ENCODE measurements at places on chromosomes 16 and 17.
A peak's percentile ranks its signal among the peaks of the same experiment; 100 is the strongest.

- no peak for DNase-seq
Observed at GRCh38 chr17:4786516-4786915, 352 bp upstream of the VMO1 start.

GRCh38 chr17:55527540-55528118 is 16.4 kb upstream of the SMIM36 start:
- DNase-seq, result no peak

DNA sequence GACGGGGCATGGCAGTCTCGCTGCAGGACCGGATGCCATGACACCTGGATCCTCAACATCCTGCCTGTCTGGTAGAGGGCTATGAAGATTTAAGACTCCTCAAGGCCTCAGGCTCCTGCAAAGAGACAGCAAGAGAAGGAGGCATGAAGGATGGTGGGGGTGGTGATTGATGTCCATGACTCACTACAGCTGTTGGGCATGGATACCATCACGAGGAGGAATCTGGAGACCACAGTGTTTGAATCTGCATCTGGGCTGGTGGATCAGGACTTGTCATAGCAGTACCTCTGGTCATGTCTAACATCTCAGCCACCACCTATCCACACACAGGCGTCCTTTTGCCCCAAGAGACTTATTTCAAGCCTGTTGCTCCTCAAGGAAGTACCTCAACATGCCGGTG is 50.2 kb upstream of the WSCD1 start:
- DNase-seq, result no peak

GRCh38 chr16:3469736-3470135 is 25.6 kb downstream of the C16orf90 start:
- no peak for DNase-seq

- peak; percentile 78 for DNase-seq
Observed at GRCh38 chr17:7466639-7467341, 12.6 kb downstream of the ZBTB4 start.

GRCh38 chr17:15511142-15511541 is 43.7 kb upstream of the CDRT4 start:
- no peak for DNase-seq

GRCh38 chr16:64292953-64293352 is 828.9 kb downstream of the CDH11 start:
- no peak for DNase-seq

GRCh38 chr16:28000314-28001169 is 63.0 kb downstream of the GSG1L start:
- no peak for DNase-seq

DNA sequence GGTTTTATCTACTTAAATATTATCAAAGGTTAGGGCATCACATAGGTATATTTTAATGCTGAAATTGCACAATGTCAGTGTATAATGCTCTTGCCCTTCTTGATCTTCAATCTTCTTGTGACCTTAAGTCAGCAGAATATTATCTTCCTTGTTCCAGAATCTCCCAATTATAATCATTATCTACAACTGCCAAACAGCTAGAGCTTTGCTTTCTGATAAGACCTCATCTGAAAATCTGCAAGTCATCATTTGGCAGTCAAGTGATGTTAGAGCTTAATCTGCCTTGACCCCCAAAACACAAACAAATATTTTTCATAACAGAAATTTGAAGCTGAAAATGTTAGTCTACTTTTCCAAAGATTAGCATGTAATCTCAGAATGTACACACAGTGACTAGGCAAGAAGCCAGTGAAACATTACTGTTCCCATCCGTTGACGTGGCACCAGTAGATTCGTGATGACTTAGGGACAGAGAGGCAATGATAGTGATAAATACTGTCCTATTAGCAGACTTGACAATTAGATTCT is 19.8 kb downstream of the REXO5 start:
- DNase-seq, result no peak

DNA sequence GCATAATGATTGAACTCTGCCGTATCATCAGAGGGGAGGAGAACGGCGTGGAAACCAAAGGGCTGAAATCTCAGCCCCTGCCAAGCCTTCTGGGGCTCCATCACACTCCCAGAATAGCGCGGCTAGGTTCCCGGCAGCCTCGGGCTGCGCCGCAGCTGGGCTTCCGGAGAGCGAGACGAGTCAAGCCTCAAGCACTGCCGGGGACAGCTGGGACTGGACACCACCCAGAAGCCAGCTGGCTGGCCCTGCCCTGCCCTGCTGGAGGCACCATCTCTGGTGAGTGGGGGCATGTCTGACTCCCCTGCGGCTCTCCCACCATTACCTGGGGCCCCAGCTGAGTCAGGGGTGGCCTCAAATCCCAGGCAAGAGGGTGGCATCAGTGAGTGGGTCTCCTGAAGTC is 7.2 kb upstream of the GPRC5C start:
- DNase-seq, result no peak

- DNase-seq, result no peak
Observed at GRCh38 chr17:64723781-64724180, 61.7 kb upstream of the SMURF2 start.

- DNase-seq, result no peak
Observed at GRCh38 chr16:15980329-15980728, 30.9 kb downstream of the ABCC1 start.

DNA sequence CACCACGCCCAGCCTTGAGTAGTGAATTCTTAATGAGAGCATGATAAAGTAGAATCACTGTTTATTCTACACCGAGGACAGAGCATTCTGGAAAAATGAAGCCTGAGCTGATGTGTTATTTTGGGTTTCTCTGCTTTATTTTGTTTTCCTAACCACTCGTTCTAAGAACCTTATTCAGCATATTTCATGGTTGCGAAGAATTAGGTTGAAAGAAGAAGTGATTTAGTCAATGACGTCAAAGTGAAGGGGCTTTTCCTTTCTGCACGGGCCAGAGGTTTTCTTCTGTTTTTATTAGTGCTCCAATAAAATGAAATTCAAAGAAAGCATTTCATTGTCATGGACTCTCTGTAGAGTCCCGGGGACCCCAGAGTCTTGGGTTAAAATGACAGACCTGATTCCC is 178.5 kb downstream of the MAF start:
- no peak for DNase-seq

GRCh38 chr17:57625511-57625910 is 119.6 kb downstream of the CCDC182 start:
- DNase-seq, result no peak

DNA sequence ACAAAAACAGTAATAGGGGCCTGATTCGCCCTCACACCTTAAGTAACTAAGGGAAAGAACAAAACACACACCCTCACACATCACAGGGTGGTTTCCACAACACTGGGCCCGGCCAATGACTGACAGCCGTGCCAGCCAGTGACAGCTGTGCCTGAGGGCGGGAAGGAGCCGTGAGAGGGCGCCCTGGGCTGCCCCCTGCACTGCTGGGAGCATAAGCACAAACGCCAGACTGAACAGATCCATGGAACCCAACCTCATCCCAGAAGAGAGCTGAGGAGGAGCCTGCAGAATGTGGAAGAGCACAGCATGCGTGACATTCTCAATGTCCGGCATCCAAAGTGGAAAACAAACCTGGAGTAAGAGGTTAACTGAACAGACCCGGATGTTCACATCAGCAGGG is 16.0 kb downstream of the CSNK1D start:
- DNase-seq, result no peak

- no peak for DNase-seq
Observed at GRCh38 chr16:10667239-10667638, 27.5 kb downstream of the TEKT5 start.

GRCh38 chr17:57114085-57114673 is 29.1 kb downstream of the AKAP1 start:
- no peak for DNase-seq

DNA sequence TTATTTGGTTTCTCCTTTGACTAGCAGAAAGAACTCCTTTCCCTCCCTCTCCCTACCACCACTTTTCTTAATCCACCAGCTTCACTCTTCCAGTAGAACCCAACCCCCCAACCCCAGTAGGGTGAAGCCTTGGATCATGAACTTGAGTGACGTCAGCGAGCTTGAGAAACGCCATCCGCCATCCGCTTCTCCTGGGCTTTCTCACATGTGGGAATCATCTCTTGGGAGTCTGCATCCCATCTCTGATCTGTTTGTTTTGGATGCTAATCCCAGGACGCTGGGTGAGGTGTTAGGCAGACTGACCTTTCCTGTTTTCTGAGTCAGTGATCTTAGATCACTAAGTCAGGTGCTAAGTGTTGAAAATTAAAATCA is 16.0 kb upstream of the SOX9 start:
- no peak for DNase-seq

DNA sequence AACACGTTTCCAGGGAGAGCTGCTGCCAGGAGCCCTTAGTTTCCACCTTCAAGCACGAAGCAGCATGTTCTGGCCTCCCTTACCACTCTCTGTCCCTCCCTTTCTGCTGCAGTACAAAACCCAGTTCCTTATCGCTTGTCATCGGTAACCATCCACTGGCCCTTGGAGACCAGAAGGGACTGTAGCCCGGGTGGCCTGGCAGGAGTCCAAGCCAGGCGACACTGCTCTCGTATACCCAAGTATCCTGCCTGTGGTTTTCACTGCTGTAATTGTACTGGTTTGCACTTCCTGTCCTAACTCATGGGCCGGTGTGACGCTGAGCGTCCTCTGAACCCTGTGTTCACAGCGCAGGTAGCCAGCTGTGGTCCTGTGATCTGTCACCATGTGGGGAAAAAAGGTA is 81.1 kb downstream of the MAF start:
- DNase-seq, result no peak

DNA sequence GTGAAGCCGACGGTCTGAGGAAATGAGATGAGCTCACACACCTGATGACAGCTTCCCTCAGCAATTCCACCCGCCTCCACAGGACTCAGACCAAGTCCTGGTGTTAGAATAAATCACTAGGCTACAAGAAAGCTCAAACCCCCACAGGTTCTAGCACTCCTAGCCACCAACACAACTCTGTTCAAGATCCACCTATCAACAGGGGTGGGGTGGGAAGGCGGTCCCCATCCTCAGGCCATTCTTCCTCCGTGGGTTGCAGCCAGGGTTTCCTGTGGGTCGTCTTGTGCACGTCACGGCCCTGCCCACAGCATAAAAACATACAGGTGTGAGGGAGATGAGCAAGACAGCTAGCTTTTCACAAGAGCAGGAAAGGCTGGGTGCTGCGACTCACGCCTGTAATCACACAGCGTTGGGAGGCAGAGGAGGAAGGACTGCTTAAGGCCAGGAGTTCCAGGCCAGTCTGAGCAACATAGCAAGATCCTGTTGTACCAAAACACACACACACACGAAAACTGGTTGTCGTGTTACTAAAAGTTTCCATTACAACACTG is 81.1 kb downstream of the ANKRD11 start:
- no peak for DNase-seq

GRCh38 chr17:8913879-8914278 is 46.4 kb upstream of the PIK3R6 start:
- no peak for DNase-seq

GRCh38 chr16:3599922-3600321 is 11.5 kb downstream of the SLX4 start:
- no peak for DNase-seq

DNA sequence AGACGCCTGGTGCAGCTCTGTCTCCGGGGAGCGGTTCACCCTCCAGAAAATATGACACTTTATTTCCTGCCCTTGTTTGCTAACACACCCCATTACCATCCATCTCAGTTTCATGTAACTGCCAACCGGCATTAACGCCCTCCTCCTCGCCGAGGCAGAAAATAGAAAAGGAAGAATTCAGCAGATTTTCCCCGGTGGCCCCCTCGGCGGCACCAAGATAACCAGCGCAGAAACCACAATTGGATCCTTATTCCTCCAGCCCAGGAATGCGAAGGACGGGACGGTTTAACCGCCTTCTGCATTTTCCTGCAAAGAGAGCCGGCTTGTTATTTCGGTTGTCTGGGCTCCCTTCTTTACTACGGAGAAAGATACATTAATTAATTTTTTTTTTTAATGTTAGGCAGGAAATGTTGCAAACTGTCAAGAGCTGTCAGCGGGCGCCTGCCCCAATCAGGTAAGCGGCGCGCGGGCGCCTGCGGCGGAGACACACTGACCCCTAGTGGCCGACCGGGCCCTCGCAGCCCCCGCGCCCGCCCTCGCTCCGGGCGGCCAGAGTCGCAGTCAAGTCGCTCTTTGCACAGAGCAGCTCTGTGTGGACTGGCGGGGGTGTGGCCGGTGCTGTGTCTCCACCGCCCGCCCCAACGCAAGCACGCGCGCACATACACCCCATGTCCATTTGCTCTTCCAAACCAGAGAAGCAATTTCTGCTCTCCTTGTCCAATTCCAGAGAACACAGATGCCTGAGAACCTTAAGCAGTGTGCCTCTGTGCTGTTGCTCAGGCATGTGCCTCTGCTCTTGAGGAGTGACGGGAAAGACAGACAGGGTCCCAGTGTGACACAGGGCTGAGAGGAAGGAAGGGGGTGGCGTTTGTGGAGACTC is 53.6 kb downstream of the C17orf67 start:
- peak; percentile 84 for DNase-seq

DNA sequence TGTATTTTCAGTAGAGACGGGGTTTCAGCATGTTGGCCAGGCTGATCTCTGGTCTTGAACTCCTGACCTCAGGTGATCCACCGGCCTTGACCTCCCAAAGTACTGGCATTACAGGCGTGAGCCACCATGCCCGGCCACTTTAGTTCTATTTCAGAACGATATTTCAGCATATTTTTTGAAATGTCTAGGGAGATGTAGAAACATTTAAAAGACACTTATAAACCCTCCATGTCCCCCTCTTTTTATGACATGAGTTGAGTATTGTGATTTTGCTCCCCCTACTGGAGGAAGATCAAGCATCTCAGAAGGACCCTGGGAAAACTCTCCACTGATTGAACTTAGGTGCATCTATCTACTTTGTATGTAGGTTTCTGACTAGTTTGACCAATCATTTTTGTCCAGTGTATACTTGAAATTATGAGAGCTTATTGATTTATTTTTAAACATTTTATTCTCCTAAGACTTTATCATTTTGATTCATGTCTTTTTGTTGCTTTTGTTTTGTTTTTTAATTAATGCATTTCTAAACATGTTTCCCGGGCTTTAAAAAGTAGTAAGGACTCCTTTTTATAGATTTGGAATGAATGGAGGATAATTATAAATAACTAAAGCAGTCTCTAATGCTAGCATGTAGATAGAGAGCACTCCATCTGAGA is 105.1 kb downstream of the CHD9 start:
- DNase-seq, result no peak

GRCh38 chr16:62213763-62214162 is 177.5 kb upstream of the CDH8 start:
- no peak for DNase-seq

Data from left lobe of liver (tissue), 2 donors.